8988T (cell line): ENCODE measurements at places on chromosomes 11 and 22.

DNA sequence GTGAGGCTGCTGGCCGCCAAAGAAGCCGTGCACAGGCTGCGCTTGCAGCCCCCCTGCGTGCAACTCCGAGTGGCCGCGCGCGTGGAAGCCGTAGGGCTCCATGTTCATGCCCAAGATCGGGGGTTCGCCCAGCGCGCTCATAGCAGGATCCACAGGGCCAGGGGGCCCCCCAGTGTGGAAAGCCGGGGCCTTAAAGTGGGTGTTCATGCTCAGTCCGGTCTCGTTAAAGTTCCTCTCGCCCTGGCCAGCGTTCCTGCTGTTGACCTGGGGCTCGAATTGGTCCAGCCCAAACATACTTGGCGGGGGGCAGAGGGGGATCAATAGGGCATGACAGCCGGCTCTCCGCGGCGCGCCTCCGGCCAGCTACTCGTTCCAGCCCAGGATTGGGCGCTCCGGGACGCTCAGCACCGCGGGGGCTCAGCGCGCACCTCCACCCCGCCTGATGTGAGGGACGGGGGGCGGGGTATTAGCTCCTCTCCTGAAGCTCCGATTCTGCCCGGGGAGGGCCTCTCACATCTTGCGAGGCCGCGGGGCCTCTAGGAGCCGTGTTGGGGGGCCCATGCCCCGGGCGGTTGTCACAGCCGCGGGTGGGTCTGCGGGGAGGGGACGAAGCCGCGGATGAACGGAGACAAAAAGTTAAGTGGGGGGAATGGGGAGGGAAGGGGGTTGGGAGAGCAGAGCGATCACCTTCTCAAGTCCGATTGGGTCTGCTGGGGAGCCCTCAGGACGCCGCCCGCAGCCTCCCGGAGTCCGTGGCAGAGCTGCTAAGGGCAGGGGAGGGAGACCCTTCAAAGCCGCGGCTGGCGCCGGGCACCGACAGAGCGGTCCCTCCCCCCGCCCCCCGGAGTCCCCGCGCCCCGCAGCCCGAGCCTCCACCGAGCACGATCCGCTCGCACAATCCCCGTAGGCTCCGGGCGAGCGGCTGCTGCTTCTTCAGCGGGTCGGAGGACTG lies 1.0 kb downstream of the MN1 start:
- DNase-seq: peak; percentile 55

DNA sequence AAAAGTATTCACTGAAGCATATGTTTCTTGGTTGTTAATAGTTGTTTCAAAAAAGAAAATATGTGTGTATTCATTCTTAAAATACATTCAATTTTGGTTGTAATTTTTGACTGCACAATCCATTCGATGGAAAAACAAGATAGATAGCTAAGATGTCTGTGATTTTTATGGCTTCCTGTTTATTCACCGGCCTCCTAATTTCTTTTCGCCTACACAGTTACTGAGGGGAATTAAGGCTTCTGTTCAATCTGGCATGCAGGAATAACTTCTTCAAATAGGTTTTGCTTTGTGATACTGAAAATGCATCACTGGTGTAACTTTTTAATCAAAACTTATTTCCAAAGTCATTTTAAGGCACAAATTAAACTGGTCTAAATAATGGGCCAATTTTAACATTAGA lies 290.8 kb upstream of the ARHGAP42 start:
- DNase-seq: no peak

- no peak for DNase-seq
Observed at GRCh38 chr11:43709689-43710088, 29.2 kb downstream of the HSD17B12 start.

GRCh38 chr11:133133050-133133449 lies 399.3 kb downstream of the OPCML start:
- DNase-seq: no peak

DNA sequence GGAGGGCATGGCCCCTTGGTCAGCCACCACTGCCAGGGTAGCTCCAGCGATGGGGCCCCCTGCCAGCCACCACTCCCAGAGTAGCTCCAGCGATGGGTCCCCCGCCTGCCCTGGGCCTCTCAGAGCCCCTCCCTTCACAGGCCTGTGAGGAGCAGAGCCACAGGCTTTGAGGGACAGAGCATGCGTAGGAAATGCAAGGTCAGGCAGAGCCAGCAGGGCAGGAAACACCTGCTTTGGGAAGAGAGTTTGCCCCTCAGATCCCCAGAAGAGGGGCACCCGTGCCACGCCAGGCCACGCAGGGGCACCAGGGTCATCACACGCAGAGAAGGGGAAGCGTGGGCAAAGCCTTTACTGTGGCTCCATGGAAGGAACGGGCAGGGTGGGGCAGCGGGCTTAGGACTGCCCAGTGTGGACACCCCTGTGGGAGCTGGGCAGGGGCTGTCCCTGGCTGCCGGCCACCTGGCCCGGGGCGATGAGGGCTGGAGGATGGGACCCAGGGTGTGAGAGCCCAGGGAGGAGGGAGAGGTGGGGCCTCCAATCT lies 477.8 kb downstream of the BRD1 start:
- DNase-seq: no peak

GRCh38 chr11:104057908-104058307 lies 21.5 kb downstream of the DDI1 start:
- DNase-seq: no peak

DNA sequence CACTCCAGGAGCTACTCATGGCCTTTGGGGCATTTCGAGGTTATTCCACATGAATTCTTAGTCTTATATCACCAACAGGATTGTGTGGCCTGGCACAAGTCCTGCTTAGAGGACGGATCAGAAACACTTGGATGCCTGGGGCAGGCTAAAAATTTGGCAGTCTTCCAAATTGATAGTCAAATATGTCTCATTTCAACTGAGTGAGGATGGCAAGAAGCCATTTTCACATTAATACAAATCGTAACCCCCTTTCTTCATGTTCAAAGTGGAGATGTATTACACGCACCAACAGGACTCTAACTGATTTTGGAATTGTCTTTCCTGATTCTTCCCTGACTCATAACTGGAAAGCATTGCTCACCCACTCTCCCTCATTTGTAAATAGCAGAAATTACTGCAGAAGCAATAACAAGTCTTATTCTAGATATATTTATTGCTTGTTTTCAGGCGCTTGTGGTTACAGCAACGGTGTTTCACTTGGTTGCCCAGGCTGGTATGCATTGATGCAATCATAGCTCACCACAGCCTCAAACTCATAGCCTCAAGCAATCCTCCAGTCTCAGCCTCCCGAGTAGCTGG lies 10.3 kb upstream of the CCDC86 start:
- DNase-seq: no peak

DNA sequence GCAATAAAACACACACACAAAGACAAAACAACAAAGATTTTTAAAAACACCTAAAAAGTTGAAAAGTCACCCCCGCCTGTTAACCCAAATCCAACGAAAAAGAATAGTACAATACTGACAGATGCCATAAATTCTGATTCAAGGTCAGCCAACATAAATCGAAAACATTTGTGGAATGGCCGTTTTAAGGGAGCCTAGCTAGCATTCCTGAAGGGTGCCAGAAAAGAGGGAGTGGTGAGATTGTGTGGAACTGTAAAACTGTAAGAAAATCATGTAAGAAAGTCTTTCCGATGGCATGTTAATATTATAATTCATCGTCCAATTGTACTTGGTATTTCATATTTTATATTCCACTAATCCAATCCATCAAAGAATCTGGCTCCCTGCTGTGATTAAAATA lies 75.1 kb downstream of the RAB38 start:
- DNase-seq: no peak

GRCh38 chr22:30979932-30980331 lies 10.9 kb downstream of the TUG1 start:
- DNase-seq: no peak

DNA sequence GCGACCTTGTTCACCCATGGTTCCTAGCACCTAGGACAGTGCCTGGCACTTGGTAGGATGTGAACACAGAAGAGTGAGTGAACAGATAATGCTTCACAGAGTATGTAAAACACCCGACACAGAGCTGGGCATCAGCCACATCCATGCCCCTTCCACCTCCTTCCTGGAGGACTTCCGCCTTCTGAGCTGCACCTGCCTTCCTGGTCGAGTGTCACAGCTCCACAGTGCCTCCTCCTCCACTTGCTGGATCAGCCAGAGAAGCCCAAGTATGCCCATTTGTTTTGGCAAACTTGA lies 20.1 kb downstream of the PRDM11 start:
- no peak for DNase-seq

DNA sequence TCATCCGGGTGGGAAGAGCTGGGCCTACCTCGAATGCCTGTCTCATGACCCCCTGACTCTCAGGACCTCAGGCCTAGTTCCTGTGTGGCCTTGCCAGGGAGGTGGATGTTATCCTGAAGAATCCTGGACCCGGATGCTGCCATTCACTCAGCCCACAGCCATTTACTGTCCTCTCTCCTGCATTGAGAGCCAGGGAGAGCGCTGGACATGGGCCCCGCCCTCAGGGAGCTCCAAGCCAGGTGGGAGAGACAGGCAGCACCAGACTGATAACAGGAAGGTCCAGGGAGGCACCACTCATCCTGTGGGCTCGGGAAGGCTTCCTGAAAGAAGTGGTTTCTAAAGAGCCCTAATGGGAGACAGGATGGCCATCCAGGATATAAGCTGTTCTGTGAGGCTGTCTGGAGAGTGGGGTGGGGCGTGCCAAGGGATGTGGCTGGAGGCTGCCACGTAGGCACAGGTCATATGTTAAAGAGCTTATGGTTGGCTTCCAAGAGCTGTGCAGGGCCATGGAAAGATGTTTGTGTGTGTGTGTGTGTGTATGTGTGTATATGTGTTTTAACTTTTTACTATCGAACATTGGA lies 8.6 kb downstream of the SERPINH1 start:
- DNase-seq: no peak

DNA sequence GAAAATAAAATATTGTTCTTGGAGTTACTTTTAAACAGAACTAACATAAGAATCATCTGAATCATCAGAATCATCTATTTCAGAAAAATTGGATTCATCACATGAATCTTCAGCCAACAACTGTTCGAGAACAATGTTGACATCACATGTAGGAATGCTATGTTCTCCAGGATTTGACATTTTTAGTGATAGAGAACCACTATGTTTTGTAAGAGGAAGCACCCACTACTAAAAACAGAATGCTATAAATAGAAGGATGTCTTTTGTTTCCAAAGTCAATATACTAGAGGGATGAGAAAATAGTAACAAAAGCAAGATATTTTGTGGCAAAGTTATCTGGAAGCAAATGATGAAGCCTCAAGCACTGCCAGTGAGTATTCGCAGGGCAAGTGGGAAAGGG lies 263.4 kb upstream of the DDI1 start:
- DNase-seq: no peak

- no peak for DNase-seq
Observed at GRCh38 chr22:31287818-31288495, 4.3 kb downstream of the PIK3IP1 start.

DNA sequence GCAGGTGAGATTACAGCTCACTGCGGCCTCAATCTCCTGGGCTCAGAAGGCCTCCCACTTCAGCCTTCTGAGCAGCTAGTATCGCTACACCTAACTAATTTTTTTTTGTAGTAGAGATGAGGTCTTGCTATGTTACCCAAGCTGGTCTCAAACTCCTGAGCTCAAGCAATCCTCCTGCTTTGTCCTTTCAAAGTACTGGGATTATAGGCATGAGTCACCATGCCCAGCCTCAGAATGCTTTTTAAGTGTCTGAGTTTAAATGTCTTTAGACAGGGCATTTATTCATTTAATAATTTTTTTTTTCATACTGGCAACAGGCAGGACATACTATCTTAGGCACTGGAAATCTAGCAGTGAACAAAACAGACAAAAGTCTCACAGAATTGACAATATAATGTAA lies 27.7 kb downstream of the LRP4 start:
- no peak for DNase-seq

DNA sequence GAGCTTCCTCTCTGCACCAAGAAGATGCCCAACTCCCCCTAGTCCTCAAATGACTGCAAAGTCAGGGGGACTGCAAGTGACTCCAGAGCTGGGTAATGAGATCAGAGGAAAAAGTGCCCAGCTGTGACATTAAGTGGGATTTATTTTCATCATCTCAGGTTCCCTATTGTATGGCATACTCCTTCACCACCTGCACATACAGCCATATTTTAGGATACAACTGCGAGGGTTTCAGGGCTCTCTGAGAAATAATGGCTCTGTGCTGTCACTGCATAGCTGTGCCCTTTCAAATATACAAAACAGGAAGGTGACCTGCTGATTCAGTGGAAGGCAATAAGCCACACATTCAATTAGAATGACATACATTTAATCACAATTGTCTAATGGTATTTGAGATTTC lies 45.6 kb upstream of the PLET1 start:
- DNase-seq: no peak

DNA sequence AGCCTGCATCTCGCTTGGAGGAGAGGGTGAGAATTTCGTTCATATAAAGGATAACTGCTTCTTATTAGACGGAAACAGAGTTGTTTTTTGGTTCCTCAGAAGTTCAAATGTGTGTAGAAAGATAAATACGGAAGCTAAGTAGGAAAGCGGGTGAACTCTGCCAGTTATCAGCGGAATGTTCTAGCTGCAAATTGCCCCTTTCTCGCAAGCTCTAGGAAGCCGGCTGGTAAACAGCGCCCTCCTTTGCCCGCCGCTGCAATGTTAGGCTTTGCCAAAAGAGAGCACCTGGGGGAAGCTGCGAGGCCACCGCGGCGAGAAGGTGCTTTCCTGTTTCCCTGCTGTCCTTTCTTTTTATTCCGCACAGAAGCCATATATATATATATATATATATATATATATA lies 67.0 kb downstream of the IGLL5 start:
- DNase-seq: no peak

DNA sequence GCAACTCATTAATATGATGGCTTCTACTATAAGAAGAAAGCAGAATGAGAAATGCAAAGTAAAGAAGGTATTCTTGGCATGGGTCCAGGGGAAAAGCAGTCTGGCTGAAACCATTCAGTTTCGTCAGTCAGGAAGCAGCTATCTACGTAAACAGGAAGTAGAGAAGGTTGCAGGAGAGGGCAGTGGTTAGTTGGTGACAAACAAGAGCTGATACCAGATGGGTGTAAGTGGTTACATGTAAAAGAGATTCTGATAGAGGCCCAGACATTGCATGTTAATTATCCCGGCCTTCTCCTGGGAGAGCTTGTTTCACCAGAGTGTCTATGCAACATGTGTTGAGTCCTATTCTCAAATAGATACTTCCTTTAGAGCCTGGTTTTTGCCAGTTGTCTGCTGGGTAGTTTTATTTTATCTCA lies 58.4 kb upstream of the PSMA1 start:
- no peak for DNase-seq

DNA sequence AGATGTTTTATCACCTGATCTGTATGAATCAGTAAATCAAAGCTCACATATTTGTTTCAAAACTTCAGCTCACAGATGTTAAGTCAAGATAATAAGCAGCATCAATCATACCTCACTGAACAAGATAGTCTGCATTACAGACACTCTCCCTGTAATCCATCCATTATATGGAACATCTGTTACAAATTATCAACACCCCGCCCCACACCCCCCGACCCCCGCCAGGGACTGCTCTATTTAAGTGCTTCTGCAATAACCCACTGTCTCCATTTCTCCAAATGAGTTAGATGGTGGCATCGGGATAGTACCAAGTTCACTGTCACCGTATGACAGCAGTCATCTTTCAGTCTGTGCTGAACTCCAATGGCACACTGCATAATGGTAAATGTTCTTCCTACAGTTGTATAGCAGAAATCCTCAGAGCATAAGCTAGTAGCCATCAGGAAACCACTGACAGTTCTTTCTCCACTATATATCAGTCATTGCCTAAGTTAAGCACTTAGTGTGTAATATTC lies 447.0 kb upstream of the ARHGAP42 start:
- no peak for DNase-seq

GRCh38 chr11:19511413-19512183 lies 201.0 kb upstream of the NAV2 start:
- no peak for DNase-seq
